ENCODE measurements at places on chromosomes 16 and 17. TPM values are rescaled to one million over a fixed set of nuclear protein-coding genes. Genes with fewer than 3 reads are reported as not detected.

Gene UBE2I
- 81.7 TPM for total RNA-seq

GRCh38 chr16:89949756-89950155 is 1.2 kb downstream of the DEF8 start:
- no peak for DNase-seq

Gene MGAT5B
- total RNA-seq = 3.6 TPM

DNA sequence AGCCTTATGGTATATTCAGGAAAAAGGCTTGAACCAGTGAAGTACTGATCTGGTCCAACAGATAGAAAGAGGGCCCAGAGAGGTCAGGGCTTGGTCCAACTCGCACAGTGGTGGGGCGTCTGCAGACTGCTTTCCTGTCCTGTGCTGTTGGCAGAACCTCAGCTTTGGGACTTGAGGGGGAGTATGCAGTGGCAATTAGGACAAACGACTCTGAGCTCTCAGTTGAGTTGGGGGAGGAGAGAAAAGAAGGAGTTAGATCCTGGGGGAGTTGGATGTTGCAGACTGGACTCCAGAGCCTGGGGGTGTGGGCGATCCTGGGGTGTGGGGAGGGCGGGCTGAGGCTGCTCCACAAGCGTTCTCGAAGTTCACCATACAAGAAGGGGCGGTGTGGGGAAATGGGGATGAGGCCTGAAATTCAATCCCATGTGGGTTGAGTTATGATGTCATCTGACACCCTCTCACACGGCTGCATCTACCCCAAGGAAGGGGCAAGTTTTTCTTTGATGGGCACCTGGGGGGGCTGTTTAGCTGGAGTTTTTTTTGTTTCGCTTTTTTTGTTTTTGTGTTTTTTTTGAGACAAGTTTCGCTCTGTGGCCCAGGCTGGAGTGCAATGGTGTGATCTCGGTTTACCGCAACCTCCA is 14.6 kb downstream of the GRB7 start:
- DNase-seq = no peak

Gene TAC4
- total RNA-seq = not detected

GRCh38 chr17:50114849-50115357 is 15.1 kb downstream of the SAMD14 start:
- no peak for DNase-seq

GRCh38 chr17:19004421-19005136 is at the start of gene FAM83G:
Gene FAM83G (minus strand): TSS chr17:19004764. CDS start chr17:19004041, 723 bp downstream.
- DNase-seq = peak; percentile 87

Gene CARD14
- total RNA-seq = not detected

Gene HOXB6
- total RNA-seq = 2.1 TPM

Gene CD79B
- not detected for total RNA-seq

DNA sequence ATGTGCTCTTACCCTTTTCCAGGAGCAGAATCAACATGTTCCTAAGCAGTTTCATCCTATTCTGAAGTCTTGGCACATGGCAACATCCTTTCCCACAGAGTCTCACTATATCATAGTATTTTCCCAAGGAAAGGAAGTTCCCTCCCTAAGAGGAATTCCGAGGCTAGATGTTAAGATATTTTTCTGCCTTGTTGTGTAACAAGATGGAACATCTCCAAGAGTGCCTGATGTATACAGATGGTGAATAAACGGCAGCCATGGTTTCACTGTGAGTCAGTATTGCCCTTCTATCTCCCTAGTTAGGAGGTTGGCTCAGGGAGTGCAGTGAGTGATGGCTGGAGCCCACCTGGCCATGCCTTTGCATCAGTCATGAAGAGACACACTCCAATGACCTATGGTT is 48.2 kb downstream of the SPACA3 start:
- DNase-seq = no peak

DNA sequence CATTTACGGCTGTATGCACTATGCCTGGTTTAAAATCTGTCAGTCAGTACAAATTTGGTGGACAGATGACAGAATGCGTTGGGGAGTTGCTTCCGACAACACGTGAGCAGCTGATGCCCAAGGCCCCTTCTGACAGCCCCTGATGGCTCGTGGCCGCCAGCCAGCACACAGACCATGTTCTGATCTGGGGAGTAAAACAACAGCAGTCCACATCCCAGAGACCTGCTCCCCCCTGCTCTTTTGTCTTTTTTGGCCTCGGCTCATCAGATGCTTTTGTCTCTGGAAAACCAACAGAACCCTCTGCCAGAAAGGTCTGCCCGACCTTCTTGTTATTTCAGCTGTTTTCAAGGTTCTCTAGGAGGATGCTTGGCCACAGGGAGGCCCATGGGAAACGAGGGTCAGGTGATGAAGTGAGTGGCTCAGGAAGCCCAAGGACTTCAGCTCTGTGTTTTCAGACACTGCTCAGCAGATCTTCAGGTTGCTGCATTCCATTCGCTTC is 10.8 kb downstream of the ARSG start:
- DNase-seq = no peak

DNA sequence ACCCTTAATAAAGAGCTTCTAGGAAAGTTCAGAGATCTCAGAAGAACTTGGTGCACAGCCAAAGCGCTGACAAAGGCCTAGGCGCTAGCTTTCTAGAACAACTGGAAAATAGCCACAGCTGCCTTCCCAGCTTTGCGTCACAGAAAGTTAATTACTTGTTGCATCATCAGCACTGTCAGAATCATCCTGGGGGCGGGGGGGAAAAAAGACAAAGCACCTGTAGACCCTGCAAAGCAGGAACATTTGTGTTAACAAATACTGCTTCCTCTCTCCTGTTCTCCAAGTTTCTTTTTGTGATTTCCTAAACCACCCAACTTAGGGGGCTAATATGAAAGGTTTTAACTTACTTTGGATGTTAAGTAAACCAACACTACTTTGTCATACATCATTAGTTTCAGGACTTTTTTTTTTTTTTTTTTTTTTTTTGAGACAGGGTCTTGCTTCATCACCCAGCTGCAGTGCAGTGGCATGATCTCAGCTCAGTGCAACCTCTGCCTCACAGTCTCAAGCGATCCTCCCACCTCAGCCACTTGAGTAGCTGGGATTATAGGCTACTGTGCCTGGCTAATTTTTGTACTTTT is 4.8 kb upstream of the AARSD1 start:
- no peak for DNase-seq

- DNase-seq = no peak
Measured at GRCh38 chr17:45353043-45353442, 36.2 kb upstream of the MAP3K14 start.

Gene C17orf107
- 11.9 TPM for total RNA-seq

DNA sequence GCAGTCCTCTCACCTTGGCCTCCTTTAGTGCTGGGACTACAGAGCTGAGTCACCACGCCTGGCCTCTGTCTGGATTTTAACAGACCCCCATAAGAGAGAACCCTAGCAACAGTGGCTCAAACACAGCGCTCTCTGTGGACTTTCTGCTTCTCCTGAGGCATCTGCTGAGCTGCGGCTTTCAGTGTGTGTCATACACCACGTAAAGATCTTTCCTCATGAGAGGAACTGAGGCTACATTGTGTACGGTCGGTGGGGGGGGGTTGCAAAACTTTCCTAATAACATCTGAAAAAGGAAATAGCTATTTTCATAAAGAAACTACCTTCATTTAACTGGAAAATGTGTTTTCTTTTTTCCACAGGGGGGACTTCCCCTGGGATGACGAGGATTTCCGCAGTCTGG is 32.9 kb downstream of the DEF8 start:
- no peak for DNase-seq

GRCh38 chr17:15260376-15261257 is 4.5 kb downstream of the PMP22 start:
- DNase-seq = peak; percentile 89

DNA sequence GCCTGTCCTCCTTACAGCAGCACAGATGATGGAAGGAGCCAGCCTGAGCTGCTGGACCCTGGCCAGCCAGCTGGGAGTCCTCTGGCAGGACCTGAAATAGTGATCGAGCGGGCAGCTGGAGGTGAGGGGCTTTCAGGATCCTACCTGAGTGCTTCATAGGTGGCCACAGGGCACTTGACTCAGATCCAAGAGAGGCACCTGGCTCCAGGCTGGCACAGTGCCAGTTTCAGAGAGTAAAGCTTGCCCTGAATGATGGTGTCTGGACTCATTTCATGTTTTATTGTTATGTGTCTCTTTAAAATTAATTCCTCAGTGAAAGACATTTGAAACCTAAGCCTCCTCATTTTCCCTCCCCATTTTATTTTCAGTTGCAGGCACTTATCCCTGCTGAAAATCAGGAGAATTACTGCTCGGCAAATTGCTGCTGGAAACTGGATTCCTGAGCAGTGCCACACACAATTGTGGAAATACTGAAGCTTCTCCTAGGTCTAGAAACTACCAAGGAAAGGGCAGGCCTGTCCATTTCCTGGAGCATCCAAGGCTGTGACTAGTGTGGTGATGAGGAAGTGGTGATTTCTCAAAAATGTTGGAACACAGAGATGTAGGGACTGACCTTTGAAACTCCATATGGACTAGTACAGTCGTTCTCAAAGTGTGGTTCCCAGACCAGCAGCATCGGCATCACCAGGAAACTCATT is 16.1 kb upstream of the ADAMTS18 start:
- no peak for DNase-seq

- peak; percentile 60 for DNase-seq
Measured at GRCh38 chr16:89448656-89449055, 41.7 kb downstream of the ANKRD11 start.

Gene FBXO39
- total RNA-seq = not detected

Gene TBC1D28
- not detected for total RNA-seq

Gene CTDNEP1
- 44.8 TPM for total RNA-seq

GRCh38 chr16:63690267-63690666 is 1431.6 kb downstream of the CDH11 start:
- no peak for DNase-seq

DNA sequence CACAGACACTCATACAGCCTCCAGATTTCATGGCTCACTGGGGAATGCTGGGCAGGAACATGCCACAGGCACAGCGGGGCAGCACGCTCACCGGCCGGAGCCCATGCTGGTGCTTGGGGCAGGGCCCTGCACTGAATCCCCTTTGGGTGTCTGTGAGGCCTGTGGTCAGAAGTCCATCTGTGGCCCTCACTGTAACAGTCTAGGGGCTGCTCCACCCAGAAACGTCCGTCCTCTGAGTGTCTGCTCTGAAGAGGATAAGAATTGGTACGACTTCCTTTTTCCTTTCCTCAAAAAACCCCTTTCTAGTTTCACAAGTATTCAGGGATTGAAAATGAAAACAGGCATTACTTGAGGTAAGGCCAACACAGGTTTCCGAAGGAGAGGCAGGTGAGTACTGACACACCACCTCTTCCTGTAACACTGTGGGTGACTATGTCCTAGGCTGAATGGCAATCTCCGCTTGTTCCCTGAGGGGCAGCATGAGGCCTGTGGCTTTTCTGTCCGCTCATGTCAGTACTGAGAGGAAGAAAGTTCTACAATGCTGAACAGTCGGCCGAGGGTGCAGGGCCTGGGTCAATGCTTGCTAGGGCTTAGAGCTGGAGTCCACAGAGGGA is 42.5 kb downstream of the TMEM11 start:
- no peak for DNase-seq

- no peak for DNase-seq
Measured at GRCh38 chr16:55810451-55810961, 22.4 kb downstream of the CES1 start.

Gene CSH2
- not detected for total RNA-seq

DNA sequence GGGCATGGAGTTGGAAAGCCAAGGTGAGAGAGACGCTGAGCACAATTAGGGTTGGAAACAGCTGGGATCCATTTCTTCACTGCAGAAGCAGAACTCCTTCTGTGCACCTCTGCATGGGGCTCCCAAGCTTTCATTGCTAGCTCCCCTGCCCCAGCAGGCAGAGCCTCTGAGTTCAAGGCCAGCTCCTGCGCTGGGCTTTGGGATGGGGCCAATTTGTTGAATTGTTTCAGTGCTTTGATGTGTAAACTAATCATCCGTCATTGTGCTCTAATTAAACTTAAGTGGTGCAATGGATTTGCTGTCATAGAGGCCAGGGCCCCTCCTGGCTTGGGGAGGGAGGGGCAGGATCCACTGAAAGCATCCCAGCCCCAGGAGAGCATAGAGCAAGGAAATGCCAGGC is 13.5 kb upstream of the LYRM9 start:
- no peak for DNase-seq

Gene RHOT1
- total RNA-seq = 15.2 TPM

Gene CD300E
- total RNA-seq = not detected

DNA sequence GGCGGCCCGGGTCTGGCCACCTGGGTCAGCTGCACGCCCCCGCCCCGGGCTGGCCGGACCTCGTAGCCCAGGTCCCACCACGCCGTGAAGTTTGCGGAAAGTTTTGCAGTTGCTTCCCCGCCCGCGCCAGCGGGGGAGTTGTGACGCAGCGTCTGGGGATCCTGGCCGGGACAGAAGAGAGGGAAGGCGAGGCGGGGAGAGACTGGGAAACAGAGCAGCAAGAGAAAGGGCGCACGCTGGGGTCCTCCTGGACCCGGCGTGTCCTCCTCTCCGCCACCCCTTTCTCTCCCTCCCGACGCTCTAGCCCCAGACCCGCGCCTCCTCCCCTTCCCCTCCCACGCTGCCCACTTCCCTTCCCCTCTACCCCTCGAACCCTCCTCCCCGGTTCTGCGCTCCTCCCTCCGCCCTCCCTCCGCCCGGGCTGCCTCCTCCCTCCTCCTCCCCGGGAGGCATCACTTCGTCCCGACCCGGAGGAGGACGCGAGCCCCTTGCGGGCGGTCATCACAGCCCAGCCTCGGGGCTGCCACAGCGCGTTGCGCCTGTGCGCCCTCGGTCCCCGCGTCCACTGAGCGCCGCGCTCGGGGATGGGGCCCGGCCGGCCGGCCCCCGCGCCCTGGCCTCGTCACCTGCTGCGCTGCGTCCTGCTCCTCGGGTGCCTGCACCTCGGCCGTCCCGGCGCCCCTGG is at the start of gene MRC2:
MRC2 (plus strand) TSS at position 452 of the 685 bp plus-strand sequence; CDS start at position 585, 133 bp downstream.
- DNase-seq = peak; percentile 36

DNA sequence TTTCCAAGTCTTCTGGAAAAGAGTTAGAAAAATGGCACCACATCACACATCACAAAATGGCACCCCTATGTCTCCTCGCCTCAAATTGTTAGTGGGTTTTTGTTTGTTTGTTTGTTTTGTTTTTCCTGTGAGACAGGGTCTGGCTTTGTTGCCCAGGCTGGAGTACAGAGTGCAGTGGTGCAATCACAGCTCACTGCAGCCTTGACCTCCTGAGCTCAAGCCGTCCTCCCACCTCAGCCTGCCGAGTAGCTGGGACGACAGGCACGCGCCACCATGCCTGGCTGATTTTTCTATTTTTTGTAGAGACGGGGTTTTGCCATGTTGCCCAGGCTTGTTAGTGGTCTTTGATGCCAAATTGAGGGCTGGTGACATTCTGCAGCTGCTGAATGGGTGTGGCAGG is 3.8 kb upstream of the CRISPLD2 start:
- no peak for DNase-seq

Gene MEFV
- 0.99 TPM for total RNA-seq

Gene MPRIP
- 147 TPM for total RNA-seq

- DNase-seq = no peak
Measured at GRCh38 chr16:14388243-14388642, 241.8 kb downstream of the PARN start.

Gene NPB
- total RNA-seq = 1.8 TPM

GRCh38 chr17:76512366-76513305 is 11.4 kb upstream of the RHBDF2 start:
- no peak for DNase-seq

Measured in body of pancreas (tissue), 4 donors.